Epithelial cell of proximal tubule (primary cell): ENCODE measurements at places on chromosomes 2 and 18. TPM values are rescaled to one million over a fixed set of nuclear protein-coding genes. Genes with fewer than 3 reads are reported as not detected.

MBD5 gene
- total RNA-seq = 4.3 and 15.0 TPM in 2 replicates

GALNT5 gene
- total RNA-seq = 1.1 and 2.0 TPM in 2 replicates

FBXO36 gene
- total RNA-seq = 1.8 and 2.1 TPM in 2 replicates

HOXD1 gene
- total RNA-seq = 9.3 and 10.2 TPM in 2 replicates

KCNK3 gene
- total RNA-seq = 1.9 and 5.1 TPM in 2 replicates

DOK6 gene
- total RNA-seq = 0.06 and 0.07 TPM in 2 replicates

PSMA8 gene
- total RNA-seq = not detected in 2 replicates
